T-cell (primary cell): ENCODE measurements at places on chromosomes 11 and 22.

DNA sequence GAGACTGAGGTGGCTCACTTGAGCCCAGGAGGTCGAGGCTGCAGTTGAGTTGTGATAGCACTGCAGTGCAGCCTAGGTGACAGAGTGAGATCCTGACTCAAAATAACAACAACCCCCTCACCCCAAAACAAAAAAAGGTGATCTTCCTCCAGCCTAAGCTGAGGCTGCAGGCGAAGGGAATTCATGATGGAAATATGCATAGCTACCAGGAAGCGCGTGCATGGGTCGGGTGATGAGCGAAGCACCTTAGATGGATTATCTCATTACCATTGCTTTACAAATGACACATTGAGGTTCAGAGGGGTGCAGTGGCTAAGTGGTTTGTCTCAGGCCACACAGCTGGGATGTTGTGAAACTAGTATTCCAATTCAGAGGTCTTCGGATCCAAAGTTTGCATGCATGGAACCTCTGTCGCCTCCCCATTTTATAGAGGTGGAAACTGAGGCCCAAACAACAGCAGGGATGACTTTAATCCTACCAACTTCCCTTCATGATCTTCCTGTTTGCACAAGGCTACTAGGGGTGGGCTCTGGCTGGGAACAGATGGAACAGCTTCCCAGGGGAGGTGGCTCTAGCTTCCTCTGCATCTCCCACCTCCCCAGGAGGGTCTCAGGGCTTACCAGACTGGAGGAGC, 4.6 kb downstream of the SLC29A2 start:
- peaks cover 3% of the 10 kb centered on the region for H3K36me3 ChIP-seq
- no peak for DNase-seq
- H3K4me3 ChIP-seq = no peak overlapping the region
- H3K27ac ChIP-seq = no peak overlapping the region

DNA sequence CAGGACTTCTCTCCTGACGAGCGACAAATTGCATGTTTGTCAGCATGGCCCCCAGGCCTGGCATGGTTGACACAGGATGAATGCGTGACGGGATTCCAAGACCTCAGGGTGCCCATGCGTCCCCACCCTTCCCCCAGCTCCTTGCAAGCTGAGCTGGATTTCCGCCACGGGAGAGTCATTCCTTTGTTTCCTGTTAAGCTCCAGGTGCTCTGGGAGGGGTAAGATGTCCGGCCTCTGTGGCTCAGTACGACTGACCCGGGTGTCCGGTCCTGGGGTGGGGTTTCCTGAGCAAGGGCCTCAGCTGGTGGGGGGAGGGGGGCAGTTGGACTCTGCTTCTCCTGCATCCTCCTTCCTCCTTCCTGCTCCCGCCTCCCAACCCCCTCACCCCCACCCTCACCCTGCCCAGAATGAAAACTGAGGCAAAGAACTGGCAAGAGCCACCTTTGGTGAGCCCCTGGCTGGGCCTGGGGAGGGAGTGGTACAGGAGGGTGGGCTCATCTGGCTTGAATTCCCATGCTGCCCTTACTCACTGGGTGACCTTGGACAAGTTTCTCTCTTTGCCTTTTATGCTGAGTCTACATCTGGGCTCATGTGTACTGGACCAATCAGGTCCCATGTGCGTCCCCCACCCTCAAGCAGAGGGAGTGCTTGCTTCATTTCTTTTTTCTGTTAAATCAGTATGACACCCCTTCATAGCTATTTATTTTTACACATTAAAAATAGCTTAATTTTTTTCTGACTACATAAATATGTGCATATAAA, 2.5 kb downstream of the CDC42EP2 start:
- H3K4me1 ChIP-seq = peaks cover 19% of the 10 kb centered on the region
- no peak for DNase-seq
- no peaks in the 10 kb centered on the region for H3K36me3 ChIP-seq
- H3K27ac ChIP-seq = no peak overlapping the region
- no peak overlapping the region for H3K4me3 ChIP-seq
- peaks cover 45% of the 10 kb centered on the region for H3K27me3 ChIP-seq

- no peaks in the 10 kb centered on the region for H3K27me3 ChIP-seq
- H3K27ac ChIP-seq = no peak overlapping the region
- no peak for DNase-seq
- no peaks in the 10 kb centered on the region for H3K36me3 ChIP-seq
- H3K4me3 ChIP-seq = no peak overlapping the region
- H3K4me1 ChIP-seq = no peaks in the 10 kb centered on the region
These were observed 107.1 kb upstream of the RASSF10 start for GRCh38 chr11:12901874-12902481.

- DNase-seq = no peak
- no peak overlapping the region for H3K27ac ChIP-seq
- no peak overlapping the region for H3K4me3 ChIP-seq
These were observed 39.3 kb upstream of the BSX start for GRCh38 chr11:123020968-123021367.

DNA sequence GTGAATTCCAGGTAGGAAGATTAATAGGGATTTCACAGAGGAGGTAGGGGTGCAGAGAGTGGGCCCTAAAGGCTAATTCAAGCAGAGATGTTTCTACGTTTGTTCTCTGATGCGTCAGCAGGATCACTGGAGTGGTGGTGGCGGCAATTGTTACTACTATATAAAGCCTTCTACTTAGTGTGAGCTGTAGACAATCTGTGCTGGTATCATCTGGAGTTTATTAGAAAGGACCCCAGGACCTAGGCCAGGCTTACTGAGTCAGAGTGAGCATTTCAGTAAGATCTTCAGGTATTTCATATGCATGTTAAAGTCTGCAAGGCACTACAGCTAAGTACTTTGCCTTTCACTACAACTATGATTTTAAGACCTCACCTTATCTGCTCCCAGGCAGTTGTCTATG, 59.5 kb downstream of the USP35 start:
- no peaks in the 10 kb centered on the region for H3K36me3 ChIP-seq
- H3K27ac ChIP-seq = no peak overlapping the region
- no peak for DNase-seq
- no peaks in the 10 kb centered on the region for H3K4me1 ChIP-seq
- no peak overlapping the region for H3K4me3 ChIP-seq

- no peak for DNase-seq
- H3K4me1 ChIP-seq = no peaks in the 10 kb centered on the region
- no peak overlapping the region for H3K4me3 ChIP-seq
- H3K36me3 ChIP-seq = peaks cover 14% of the 10 kb centered on the region
These were observed 53.1 kb upstream of the HORMAD2 start for GRCh38 chr22:30027169-30027568.

- DNase-seq = no peak
- H3K27me3 ChIP-seq = no peaks in the 10 kb centered on the region
- H3K36me3 ChIP-seq = no peaks in the 10 kb centered on the region
- H3K4me1 ChIP-seq = peaks cover 10% of the 10 kb centered on the region
These were observed 103.3 kb downstream of the FAM76B start for GRCh38 chr11:95686265-95686664.
